Activated CD4-positive, alpha-beta T cell treated with anti-CD3 and anti-CD28 coated beads for 36 hours (primary cell): ENCODE measurements at places on chromosomes 5 and 9.

- peak; percentile 15 for DNase-seq
Observed at GRCh38 chr5:150523472-150524350, 15.8 kb downstream of the NDST1 start.

- DNase-seq: no peak
Observed at GRCh38 chr9:107614765-107615164, 125.2 kb upstream of the KLF4 start.

DNA sequence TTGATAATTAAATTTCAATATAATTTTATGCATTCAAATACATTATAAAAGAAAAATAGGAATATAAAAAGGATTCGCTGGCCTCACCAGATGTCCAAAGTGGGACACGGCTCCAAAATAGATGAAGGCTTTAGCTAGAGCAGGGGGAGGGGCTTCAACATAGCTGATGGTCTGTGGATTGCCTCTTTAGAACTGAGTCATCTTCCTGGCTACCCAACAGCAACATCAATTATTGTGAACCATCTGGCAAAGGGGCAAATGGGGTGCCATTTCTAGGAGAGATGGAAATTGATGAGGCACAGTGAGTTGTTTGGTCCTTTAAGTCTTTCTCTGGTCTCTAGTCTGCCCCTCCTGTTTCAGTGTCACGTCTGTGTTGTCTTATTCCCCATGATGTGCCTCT lies 44.2 kb upstream of the CD180 start:
- DNase-seq: no peak

GRCh38 chr5:175246242-175246888 lies 197.6 kb downstream of the DRD1 start:
- DNase-seq: peak; percentile 67

- DNase-seq: peak; percentile 49
Observed at GRCh38 chr9:87122947-87123685, 175.8 kb upstream of the GAS1 start.

DNA sequence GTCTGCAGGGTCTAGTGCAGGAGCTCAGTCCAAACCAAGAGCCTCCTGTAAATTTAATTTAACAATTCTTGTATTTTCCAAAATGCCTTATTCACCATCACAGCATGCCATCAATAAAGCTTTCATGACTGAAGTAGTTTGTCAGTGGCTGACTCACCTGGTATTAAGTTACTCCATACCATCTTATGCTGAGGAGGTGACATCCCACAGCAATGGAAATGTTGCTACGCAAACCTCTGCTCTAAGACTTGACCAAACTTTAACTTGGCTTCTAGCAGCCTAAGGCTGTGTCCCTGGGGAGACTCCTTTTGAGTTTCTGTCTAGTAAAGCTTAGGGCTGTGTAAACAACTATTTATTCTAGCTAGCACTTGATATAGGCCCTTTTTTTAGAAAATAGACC lies 1231.3 kb upstream of the CDH18 start:
- no peak for DNase-seq

DNA sequence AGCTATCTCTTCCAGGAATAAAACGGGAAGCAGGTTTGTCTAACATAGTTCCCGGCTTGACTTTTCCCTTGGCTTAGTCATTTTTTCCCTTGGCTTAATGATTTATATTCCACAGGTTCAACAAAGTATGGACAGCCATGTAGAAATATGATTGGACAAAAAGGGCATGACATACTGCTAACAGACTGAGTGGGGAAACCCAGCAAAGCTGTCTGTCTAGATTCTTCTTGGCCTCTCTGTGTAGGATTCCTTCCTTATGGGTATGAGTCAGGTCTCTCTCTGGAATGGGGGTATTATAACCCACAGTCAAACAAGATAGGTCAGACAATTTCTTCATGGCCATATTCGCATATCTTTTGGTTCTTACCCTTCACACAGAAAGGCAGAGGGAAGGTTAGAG lies 5.7 kb upstream of the MTAP start:
- no peak for DNase-seq

GRCh38 chr5:122668552-122668951 lies 106.3 kb upstream of the SNX2 start:
- DNase-seq: no peak

- DNase-seq: no peak
Observed at GRCh38 chr9:61665829-61666228, 476.0 kb downstream of the SPATA31A7 start.

DNA sequence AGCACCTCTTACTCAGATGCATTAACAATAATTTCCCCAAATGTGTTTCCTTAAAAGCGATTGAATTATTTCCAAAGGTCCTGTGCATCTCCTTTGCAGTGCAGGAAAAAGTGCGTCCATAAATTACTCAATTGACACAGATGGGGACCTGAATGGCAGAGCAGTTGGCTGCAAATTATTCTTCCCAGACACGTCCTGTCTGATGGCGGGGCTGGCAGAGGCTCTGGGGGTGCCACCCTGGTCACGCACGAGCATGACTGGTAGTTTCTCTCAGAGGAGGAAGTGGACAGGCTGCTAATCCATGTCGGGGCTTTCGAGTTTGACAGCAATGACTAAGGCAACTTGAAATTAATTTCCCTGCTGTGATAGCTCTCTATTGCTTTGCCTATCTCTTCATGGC lies 264.8 kb upstream of the BRINP1 start:
- no peak for DNase-seq

DNA sequence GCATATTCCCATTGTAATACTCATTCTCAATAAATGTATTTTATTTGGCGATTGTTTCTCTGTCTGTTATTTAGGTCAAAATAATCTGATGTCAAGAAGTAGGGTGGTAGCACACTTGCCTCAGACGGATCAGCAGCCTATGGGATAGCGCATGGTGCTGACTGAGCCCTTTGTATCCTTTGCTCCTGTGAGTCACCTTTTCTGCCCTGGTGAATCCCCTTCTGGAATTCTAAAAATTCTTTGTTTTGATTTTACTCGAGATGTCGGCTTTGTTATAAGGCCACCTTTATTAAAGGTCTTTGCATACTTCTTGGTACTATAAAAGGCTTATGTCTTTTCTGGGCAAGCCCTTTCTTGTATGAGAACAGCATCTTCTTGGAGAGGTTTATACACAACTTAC lies 1187.8 kb downstream of the CDH9 start:
- DNase-seq: no peak

GRCh38 chr5:32754284-32754683 lies 43.2 kb downstream of the NPR3 start:
- DNase-seq: no peak

- DNase-seq: peak; percentile 1
Observed at GRCh38 chr9:93079371-93079770, 16.6 kb upstream of the CARD19 start.

DNA sequence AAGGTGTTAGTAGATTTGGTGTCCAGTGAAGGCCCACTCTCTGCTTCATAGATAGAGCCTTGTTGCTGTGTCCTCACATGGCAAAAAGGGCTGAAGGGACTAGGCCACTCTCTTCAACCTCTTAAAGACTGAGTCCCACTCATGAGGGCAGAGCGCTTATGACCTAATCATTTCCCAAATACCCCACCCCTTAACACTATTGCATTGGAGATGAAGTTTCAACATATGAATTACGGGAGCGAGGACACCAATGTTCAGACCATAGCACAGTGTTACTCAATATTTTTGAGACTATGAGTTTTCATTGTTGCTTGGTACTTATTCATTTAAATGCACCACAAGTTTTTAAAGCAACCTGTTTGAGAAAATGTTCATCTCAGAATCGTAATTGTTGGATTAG lies 8.8 kb upstream of the OTULINL start:
- no peak for DNase-seq

DNA sequence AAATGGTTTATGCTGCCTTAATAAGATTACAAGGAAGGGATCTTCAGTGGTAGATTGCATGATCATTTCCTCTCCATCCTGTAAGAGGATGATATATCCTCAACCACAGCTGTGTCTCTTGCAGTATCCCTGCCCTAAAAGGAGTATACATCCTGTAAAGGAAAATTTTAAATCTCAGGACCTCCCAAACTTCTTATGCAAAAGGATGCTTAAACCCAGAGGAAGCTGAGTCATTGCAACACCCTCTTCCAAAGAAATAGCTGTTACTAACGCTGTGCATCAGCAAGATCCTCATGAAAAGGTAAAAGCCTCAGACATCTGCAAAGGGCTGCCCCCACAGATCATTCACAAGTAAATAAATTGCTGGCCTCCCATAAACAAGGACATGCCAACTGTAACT lies 599.0 kb downstream of the PRELID2 start:
- no peak for DNase-seq

- no peak for DNase-seq
Observed at GRCh38 chr9:80875947-80876346, 813.4 kb downstream of the TLE1 start.

GRCh38 chr5:83360573-83360972 lies 111.0 kb upstream of the VCAN start:
- DNase-seq: no peak

DNA sequence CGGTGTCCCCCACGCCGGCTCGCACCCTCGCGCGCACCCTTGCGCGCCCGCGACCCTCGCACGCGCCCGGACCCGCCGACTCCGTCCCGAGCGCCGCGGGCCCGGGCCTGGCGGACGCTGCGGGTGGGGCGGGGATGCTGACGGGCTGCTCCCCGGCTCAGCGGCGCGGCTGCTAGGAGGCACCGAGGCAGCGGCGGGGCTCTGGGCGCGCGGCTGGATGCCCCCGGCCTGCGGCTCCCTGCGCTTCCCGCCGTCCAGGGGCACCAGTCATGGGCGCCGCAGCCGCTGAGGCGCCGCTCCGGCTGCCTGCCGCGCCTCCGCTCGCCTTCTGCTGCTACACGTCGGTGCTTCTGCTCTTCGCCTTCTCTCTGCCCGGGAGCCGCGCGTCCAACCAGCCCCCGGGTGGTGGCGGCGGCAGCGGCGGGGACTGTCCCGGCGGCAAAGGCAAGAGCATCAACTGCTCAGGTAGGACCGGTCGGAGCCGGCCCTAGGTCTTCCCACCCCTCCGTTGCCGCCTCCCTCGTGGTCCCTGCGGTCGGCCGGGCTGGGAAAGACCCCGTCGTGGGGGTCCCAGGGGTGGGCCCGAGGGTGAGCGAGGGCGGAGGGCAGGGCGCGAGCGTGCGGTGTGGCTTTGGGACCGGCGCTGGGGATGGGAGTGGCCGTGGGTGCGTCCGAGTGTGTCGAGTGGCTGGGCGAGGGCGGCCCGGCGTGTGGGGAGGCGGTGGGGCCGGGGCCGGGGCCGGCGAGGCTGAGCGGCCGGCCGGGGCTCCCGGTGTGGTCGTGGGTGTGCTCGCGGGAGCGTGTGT lies 530 bp downstream of the TMEFF1 start:
- peak; percentile 65 for DNase-seq

- DNase-seq: no peak
Observed at GRCh38 chr5:107402434-107403227, 268.1 kb downstream of the EFNA5 start.

- DNase-seq: no peak
Observed at GRCh38 chr9:70260606-70261005, 1.8 kb downstream of the SMC5 start.

- peak; percentile 49 for DNase-seq
Observed at GRCh38 chr5:52989025-52989780, at the start of gene ITGA2. ITGA2 (plus strand) TSS chr5:52989352; CDS start chr5:52989469, 117 bp downstream.

DNA sequence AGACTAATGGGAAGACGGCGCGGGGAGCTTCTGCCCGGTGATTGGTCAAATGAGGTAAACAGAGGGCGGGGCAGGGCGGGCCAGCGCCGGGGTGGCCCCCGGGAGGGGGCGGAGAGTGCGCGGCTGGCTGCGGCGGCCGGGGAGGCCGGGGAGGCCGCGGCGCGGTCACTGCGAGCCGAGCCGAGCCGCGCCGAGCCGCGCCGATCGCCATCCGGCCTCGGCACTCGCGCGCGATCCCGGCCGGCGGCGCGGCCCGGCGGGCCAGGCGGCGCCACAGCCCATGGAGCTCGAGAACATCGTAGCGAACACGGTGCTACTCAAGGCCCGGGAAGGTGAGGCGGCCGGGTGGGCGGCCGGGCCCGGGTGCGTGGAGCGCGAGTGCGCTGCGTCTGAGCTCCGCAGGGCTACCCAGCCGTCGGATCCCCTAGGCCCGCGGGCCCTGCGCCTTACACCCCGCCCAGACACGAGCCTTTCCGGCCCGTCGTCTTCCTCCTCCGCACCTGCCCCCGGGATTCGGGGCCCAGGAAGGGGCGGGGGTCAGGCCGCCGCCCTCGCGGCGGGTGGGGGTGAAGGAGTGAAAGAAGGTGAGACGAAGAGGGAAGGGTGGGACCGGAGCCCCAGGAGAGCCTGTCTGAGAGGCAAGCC lies at the start of gene GRK6:
Gene GRK6, plus strand, starts transcription at position 111 of the 645 bp plus-strand sequence. Its CDS starts 170 bp downstream, at position 281.
- peak; percentile 82 for DNase-seq

GRCh38 chr5:65815161-65815560 lies 93.2 kb downstream of the NLN start:
- DNase-seq: no peak

- DNase-seq: no peak
Observed at GRCh38 chr9:79390077-79390698, 181.6 kb upstream of the TLE4 start.

GRCh38 chr5:102958481-102959011 lies 161.4 kb downstream of the GIN1 start:
- no peak for DNase-seq

- DNase-seq: no peak
Observed at GRCh38 chr9:38084556-38084880, 15.5 kb upstream of the SHB start.

- no peak for DNase-seq
Observed at GRCh38 chr9:72156586-72156985, 7.3 kb downstream of the GDA start.

DNA sequence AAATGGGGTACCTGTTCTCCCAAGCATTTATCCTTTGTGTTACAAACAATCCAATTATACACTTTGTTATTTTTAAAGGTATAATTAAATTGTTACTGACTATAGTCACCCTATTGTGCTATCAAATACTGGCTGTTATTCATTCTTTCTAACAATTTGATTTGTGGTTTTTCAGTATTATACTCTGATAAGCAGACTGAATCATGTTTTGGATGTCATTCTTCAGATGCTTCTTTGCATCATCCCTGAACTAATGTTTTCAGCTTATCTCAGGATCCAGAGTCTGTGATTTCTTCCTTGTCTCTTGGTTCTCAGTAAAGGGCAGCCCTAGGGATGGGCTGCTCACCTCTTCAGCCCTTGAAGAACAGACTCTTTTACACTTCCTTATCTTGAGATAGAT lies 177.8 kb upstream of the SGCD start:
- DNase-seq: no peak

GRCh38 chr9:120261419-120261818 lies 318.5 kb downstream of the CDK5RAP2 start:
- DNase-seq: no peak

GRCh38 chr9:85900504-85901201 lies 40.3 kb upstream of the NAA35 start:
- peak; percentile 72 for DNase-seq

DNA sequence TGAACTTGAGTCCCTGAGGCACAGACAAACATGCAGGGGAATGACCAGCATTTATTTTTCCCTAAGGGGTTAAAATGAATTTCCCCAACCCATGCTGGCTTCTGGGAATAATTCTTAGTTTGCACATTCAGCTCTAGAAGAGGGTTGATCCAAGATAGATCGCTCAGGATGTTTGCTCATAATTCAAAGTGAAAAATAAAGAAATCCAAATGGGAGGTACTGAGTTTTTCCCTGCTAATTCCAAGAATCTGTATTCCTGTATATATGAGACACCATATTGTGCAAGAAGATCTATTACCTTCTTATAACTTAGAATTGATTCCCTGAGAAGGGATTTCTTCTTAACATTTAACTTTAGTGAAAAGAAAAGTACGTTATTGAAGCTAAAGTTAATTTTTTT lies 96.2 kb downstream of the VCAN start:
- DNase-seq: no peak

GRCh38 chr9:112544477-112544876 lies 57.9 kb downstream of the KIAA1958 start:
- no peak for DNase-seq
